Neuronal stem cell (in vitro differentiated cells): ENCODE measurements at places on chromosomes 4 and X.

DNA sequence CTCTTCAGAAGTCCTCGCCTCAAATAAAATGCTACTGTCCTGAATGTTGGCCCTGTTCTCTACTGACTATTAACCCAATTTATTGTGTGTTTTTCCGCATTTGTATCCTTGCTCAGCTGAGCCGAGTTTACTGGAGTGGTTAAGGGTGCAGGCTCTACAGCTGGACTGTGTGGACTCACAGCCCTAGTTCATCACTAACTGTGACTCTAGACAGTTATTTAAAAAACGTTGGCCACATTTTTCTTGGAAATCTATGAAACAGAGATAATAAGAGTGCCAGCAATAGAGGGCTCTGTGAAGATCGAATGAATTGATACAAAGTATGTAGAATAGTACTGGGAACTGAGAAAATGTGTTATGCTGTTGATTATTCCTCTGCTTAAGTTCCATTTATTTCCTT is 2.9 kb upstream of the GUF1 start:
- no peak for DNase-seq

GRCh38 chr4:20678400-20678799 is 21.9 kb upstream of the PACRGL start:
- DNase-seq: no peak

DNA sequence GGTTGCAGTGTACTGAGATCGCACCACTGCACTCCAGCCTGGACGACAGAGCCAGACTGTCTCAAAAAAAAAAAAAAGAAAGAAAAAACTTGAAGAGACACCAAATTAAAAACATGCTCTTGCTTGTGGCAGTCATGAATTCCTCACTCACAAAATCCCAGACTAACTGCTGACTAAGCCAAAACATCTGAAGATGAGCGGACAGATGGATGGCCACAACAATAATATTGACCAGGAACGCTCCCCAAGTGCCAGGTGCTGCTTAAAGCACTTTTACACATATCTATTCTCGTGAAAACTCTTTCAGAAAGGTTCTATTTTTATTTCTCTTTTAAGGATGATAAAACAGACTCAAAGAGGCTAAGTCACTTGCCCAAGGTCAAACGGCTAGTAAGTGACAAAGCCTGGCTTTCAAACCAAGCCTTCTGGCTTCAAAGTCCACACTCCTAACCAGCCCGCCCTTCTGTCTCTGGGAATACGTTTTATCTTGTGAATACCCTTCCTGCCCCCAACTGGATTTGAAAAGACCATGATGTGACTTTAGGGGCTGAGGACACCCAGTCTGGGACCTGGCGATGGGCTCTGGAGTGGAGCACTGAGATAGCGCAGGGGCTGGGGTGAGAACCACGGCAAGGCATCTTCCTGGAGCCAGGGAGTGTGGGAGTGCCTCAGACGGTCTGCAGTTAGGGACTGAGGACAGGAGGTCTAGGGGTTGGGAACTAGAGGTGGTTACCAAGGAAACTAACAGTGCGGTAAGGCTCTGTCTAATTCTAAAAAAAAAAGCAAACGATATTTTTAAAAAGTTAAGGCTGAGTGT is 9.5 kb upstream of the CXCR3 start:
- no peak for DNase-seq

GRCh38 chr4:155799116-155799793 is 40.4 kb downstream of the GUCY1B1 start:
- DNase-seq: no peak

GRCh38 chrX:85882601-85883000 is 164.8 kb downstream of the CHM start:
- DNase-seq: no peak

- no peak for DNase-seq
Measured at GRCh38 chr4:176584031-176584606, 208.6 kb downstream of the VEGFC start.

DNA sequence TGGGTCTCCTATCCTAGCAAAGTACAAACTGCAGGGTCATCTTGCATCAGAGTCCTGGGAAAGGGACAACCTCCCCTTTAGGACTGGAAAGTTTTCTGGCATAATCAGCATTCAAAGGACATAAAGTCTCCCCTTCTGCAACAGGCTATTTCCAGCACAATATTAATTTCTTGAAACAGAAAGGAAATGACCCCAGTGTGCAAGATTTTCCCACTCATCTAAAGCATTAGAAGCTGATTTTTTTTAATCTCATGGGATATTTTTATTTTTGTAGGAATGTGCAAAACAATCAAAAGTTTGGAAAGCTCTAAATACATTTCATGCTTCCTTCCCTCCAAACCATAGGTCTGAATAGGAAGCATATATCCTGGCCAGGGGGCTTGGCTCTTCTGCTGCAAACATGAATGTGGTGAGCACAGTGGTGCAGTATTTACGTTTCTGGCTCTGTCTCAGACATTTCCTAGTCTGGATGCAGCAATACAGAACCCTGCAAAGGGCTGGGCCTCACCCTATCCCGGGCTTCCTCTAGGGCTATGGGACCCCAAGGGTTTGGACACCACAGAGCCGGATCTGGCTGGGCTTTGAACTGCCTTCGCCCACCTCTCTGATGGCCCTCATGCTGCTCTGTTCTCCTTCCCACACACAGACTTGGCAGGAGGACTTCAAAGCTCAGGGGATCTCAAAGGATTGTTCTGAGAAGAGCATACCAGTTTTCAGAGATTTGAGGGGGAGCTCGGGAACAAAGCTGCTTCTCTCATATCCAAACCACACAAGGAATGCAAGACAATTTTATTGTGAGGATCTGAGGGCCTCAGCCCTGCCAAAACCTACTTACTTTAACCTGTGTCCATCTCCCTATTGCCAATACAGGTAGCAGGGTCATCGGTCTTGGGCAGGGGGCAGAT is 64.9 kb downstream of the POLR2B start:
- no peak for DNase-seq

GRCh38 chr4:5277079-5277478 is 225.8 kb downstream of the STK32B start:
- no peak for DNase-seq

DNA sequence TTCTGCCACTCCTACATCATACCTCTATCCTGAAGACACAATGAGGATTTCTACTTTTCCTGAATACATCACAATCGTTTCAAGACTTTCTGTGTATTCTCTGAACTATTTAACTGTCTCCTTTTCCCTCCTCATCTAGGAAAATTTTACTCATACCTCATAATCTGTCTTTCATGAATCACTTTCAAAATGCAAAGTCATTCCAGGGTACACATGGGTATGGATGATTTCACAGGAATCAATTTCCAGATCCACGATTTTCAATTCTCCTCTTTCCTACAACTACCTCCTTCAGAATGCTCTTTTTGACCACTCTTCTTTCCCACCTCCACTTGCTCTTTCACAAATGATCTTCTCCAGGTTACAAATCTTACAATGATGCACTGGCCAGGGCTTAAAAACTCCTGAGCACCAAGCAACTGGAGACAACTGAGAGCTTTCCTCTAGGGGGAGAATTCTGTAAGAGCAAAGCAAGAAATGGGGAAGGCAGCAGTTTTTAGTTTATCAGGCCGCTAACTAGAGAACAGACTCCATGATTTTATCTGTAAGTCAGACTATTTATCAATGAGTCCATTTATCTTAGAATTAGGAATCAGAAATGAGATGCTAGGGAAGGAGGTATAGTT is 116.4 kb downstream of the PPP3CA start:
- no peak for DNase-seq

DNA sequence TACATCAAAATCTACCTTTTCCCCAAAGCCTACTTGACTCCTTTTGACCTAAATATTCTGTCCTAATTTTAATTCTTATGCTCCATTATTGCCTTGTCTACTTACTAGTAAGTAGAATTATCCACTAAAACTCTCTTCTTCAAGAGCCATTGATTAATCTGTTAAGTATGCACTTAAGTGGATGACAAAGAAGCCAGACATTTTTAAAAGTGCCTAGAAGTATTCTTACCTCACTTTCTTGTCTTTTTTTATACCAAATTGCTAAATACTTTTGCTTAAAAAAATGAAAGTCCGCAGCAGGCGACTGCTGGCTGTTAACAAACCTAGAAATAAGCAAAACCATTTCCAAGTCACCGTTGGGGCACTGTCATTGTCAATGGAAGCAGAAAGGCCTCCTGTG is 20.1 kb upstream of the FRMPD4 start:
- no peak for DNase-seq

- no peak for DNase-seq
Measured at GRCh38 chrX:64188901-64189300, 16.6 kb downstream of the AMER1 start.

DNA sequence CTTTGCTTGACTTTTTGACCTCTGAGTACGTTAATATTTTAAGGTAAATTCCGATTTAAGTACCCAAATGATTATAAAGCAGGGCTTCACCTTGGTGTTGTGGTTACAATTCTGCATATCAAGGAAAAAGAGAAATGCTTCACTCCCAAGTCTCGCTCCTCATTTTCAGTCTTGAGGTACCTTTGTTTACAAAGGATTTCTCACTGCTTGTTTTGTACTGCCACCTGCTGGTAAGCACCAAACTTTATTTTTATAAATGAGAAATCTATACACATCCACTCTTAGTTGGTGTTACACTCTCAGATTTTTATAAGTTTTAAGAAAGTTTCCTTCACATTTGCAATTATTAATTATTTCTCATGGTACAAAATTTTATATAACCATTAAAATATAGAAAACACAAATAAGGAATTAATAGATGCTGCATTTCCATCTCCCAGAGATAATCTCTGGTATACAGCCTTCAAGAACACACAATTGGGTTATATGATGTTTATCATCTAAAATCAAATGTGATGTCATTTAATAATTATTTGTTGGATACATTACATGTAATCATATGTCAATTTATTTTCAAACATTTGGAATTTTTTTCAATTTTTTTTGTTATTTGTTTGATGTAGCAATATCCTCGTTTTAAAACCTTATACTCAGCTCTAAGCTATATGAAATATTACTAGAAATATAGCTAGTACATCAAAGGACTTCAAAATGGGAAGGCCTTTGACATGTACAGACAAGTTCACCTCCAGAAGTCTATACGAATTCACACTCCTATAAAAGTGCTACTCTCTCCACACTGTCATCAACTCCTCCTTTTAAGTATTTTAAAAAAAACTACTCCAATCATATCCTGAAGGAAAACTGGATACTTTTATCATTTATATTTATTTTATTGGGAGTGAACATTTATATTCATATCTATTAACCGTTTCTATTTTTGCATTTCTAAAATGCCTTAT is 179.9 kb downstream of the KCNIP4 start:
- peak; percentile 37 for DNase-seq

DNA sequence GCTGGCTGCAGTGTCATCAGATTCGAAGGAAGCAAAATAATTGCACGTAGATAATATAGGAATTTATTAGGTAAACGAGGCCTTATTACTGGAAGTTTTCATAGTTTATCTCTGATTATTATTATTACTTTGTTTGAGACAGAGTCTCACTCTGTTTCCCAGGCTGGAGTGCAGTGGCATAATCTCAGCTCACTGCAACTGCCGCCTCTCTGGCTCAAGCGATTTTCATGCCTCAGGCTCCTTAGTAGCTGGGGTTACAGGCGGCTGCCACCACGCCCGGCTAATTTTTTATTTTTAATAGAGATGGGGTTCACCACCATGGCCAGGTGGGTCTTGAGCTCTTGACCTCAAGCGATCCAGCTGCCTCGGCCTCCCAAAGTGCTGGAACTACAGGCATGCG is 12.5 kb downstream of the CLCN3 start:
- no peak for DNase-seq

- no peak for DNase-seq
Measured at GRCh38 chrX:136574548-136574947, 42.5 kb downstream of the VGLL1 start.

GRCh38 chrX:14673236-14673635 is 143.9 kb downstream of the GLRA2 start:
- DNase-seq: no peak

GRCh38 chr4:181388061-181388460 is 855.1 kb upstream of the TENM3 start:
- DNase-seq: no peak

DNA sequence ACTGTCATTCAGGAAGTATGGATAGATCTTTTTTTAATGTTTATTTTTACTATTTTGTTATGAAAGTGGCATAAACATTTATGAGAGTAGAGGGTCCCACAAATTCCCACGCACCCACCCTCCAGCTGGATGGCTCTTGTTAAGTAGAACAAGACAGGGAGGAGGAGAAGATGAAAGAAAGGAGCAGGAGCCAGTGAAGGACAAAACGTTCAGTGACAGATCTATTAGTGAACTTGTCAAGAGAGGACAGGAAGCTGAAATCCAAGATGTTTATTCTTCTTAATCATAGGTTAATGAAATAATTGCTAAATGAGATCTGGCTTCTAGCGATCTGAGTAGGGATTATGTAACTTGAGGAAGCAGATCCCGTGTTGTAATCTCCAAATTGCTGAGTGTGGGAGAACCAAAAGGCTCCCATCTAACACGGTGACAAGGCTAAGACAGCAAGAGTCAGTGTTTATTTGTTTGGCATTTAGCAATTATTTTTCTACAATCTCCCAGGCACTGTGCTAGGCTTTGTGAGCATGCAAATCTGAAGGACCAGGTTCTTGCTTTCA is 162.5 kb downstream of the SHROOM3 start:
- no peak for DNase-seq

- no peak for DNase-seq
Measured at GRCh38 chrX:115693476-115693875, 132.5 kb downstream of the PLS3 start.

DNA sequence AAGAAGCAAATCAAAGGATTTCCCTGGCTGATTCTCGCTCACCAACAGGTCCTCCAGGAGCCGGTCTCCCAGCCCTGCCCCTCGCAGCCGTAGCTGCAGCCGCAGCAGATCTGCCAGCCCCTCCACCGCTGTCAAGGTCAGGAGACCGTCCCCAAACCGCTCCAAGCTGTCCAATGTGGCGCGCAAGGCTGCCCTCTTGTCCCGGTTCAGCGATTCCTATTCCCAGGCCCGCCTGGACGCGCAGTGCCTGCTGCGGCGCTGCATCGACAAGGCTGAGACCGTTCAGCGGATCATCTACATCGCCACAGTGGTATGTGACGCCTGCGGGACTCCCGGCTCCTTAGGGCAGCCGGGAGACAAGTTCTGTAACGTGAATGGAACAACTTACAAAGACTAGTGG is 25.6 kb downstream of the SPATA18 start:
- DNase-seq: peak; percentile 35

- no peak for DNase-seq
Measured at GRCh38 chrX:103932133-103932532, 30.3 kb upstream of the TMSB15B start.

- peak; percentile 93 for DNase-seq
Measured at GRCh38 chr4:17614416-17615299, at the start of gene MED28. MED28 (plus strand) TSS chr4:17614641; CDS start chr4:17614655, 14 bp downstream.
